Activated CD8-positive, alpha-beta memory T cell treated with anti-CD3 and anti-CD28 coated beads for 36 hours (primary cell): ENCODE measurements at places on chromosomes 7 and 10. TPM values are rescaled to one million over a fixed set of nuclear protein-coding genes. Genes with fewer than 3 reads are reported as not detected.

CCM2 gene
- 54.2 TPM for total RNA-seq

VWA2 gene
- total RNA-seq: not detected

NUP42 gene
- total RNA-seq: 43.7 TPM

GRID2IP gene
- total RNA-seq: 0.40 TPM

NKX2-3 gene
- not detected for total RNA-seq

CAMK2B gene
- 0.17 TPM for total RNA-seq

HDAC9 gene
- total RNA-seq: 3.2 TPM

CALY gene
- not detected for total RNA-seq

GDF2 gene
- total RNA-seq: not detected

AKR1D1 gene
- total RNA-seq: not detected

PROSER2 gene
- total RNA-seq: 1.4 TPM

TRIM73 gene
- total RNA-seq: 2.0 TPM

CFAP46 gene
- not detected for total RNA-seq

LEP gene
- not detected for total RNA-seq

NPC1L1 gene
- total RNA-seq: not detected
